ENCODE measurements at places on chromosomes 12 and 14. TPM values are rescaled to one million over a fixed set of nuclear protein-coding genes. Genes with fewer than 3 reads are reported as not detected.
A peak's percentile ranks its signal among the peaks of the same experiment; 100 is the strongest.

DNA sequence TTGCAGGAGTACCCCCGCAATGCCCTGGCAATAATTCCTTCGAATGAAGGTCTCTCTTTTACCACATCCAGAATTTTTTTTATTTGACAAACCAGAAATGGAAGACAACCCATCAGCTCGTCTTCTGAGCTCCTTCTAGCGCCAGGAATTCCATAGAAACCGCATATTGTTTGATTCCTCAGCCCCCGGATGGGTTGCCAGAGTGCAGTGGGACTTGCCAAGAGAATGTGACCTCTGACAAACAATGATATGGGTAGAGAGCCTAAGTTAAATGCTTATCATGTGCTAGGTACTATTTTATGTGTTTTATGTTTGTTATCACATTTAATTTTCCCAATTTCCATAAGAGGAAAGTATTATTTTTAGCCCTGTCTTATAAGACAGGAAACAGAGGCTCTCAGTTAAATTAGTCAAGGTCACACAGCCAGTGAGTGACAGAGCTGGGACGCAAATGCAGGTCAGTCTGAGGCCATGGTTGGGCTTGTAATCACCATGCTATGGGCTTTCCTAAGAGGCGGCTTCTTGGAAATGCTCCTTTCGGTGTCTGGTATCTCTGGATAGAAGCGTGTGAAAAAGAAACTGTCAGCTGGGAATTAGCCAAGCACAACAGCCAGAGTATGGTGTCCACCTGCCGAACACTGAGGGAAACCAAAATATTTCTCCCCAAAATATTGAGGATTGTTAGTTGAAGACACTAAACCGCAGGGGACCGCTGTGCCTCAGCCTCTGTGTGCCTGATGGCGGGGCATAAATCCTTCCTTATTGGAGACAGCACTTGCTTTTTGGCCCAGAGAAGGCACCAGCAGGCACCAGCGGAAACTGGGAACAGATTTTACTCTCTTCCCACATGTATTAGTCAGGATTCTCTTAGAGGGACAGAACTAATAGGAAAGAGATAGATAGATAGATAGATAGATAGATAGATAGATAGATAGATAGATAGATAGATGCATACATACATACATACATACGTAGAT is 29.4 kb upstream of the ETFBKMT start:
- no peak for DNase-seq

DNA sequence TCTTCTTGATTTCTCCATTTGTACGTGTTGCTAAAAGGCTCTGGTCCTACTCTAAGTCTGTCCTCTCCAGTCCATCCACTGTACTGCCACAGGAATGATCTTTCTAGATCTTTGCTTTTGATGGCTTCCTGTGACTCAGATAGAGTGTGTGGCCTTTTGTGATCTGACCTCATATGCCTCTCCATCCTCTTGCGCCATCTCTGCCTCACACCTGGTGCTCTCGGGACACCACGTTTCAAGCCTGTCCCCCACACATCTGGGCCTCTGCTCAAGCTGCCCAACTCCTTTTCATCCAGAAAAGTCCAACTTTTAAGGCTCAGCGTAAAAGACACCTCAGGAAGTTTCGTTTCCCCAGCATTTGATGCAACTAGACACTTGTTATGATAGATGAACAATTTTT is 39.0 kb downstream of the DCAF4 start:
- DNase-seq: peak; percentile 63

- DNase-seq: peak; percentile 70
Measured at GRCh38 chr12:50551866-50552265, 47.1 kb downstream of the DIP2B start.

Gene LRTM2
- total RNA-seq: not detected
